Mesothelial cell of epicardium (in vitro differentiated cells): ENCODE measurements at places on chromosomes 3 and 15. TPM values are rescaled to one million over a fixed set of nuclear protein-coding genes. Genes with fewer than 3 reads are reported as not detected.

Gene CCR8
- not detected in 3 replicates for total RNA-seq

DNA sequence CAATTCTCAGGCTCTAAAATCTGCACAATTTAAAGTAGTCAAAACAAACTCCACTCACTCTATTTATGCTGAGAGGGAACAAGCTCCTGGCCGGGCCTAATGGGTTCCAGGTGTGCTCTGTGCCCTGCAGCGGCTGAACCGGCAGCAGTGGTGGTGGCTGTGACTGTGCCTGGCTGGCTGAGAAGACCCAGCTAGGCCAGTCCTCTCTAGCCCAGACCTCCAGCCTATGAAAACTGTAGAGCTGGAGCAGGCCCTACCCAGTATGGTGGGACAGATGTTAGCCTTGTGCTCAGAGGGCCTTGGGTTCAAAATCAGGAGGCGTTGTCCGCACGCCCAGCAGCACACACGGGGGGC, 37.0 kb downstream of the EPHB3 start:
- H3K27me3 ChIP-seq = no peaks in the 10 kb centered on the region
- peak overlapping the region; percentile 87 for H3K27ac ChIP-seq
- H3K4me3 ChIP-seq = no peak overlapping the region
- H3K4me1 ChIP-seq = peaks cover 83% of the 10 kb centered on the region

GRCh38 chr3:127370906-127371305, 83.1 kb upstream of the PRR20G start:
- no peak for DNase-seq
- H3K36me3 ChIP-seq = no peaks in the 10 kb centered on the region
- H3K27me3 ChIP-seq = peaks cover 74% of the 10 kb centered on the region
- no peak overlapping the region for H3K4me3 ChIP-seq

DNA sequence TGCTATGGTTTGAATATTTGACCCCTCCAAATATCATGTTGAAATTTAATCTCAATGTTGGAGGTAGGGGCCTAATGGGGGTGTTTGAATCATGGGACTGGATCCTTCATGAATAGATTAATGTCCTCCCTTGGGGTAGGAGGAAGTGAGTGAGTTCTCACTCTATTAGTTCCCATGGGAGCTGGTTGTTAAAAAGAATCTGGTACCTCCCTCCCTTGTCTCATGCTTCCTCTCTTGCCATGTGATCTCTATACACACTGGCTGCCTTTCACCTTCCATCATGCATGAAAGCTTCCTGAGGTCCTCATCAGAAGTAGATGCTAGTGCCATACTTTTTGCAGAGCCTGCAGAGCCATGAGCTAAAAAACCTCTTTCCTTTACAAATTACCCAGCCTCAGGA, 177.7 kb upstream of the MCTP2 start:
- H3K4me3 ChIP-seq = no peak overlapping the region
- H3K4me1 ChIP-seq = peaks cover 2% of the 10 kb centered on the region
- no peak for DNase-seq
- H3K27me3 ChIP-seq = peaks cover 23% of the 10 kb centered on the region

GRCh38 chr3:140950144-140950543, 8.5 kb downstream of the SLC25A36 start:
- peaks cover 12% of the 10 kb centered on the region for H3K36me3 ChIP-seq
- H3K27ac ChIP-seq = no peak overlapping the region
- peaks cover 50% of the 10 kb centered on the region for H3K4me1 ChIP-seq
- no peaks in the 10 kb centered on the region for H3K27me3 ChIP-seq
- no peak for DNase-seq
- no peak overlapping the region for H3K4me3 ChIP-seq

DNA sequence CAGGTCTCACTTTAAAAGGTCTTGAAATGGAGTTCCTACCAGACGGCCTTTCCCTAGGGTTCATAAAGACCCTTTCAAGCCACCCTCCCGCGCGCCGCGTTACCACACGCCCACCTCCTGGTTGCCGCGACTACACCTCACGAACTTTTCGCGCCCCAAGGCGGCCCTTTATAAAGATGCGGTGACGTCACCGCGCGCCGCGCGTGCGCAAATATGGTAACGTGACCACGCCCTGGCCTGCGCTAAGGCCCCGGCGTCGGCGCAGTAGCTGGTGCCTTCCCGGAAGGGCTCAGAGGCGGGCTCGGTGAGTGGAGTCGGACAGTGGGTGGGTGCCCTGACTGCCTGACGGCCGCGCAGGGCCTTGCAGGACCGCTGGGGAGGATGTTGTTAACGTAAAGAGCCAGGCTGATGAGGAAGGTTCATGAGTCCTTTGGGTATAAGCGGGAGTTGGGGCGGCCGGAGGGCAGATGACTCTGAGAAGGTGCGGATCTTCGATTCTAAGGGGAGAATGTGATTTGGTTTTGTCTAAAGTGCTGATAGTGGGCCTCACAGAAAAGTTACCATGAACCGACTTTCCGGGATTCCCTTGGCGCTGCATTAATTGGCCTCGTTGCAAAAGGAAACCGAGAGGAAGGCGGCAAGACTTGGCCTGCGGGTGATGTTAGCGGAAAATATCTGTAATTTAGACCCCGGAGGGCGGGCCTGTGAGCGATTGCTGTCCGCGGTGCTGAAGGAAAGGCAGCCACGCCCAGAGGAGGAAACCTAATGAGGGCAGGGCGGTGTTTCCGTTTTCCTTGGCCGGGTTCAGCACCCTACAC, 54.4 kb downstream of the FEZF2 start:
- peak; percentile 78 for DNase-seq
- peak overlapping the region; percentile 96 for H3K4me3 ChIP-seq
- peak overlapping the region; percentile 97 for H3K27ac ChIP-seq
- H3K27me3 ChIP-seq = no peaks in the 10 kb centered on the region

- peaks cover 2% of the 10 kb centered on the region for H3K36me3 ChIP-seq
- no peak for DNase-seq
- no peak overlapping the region for H3K27ac ChIP-seq
- H3K4me1 ChIP-seq = peaks cover 17% of the 10 kb centered on the region
Observed at GRCh38 chr15:65396283-65396964, 18.6 kb upstream of the IGDCC3 start.
